NCI-H1417 treated with DMSO at 0.1 percent for 48 hours (cell line): ENCODE measurements at places on chromosomes 1 and 21.

DNA sequence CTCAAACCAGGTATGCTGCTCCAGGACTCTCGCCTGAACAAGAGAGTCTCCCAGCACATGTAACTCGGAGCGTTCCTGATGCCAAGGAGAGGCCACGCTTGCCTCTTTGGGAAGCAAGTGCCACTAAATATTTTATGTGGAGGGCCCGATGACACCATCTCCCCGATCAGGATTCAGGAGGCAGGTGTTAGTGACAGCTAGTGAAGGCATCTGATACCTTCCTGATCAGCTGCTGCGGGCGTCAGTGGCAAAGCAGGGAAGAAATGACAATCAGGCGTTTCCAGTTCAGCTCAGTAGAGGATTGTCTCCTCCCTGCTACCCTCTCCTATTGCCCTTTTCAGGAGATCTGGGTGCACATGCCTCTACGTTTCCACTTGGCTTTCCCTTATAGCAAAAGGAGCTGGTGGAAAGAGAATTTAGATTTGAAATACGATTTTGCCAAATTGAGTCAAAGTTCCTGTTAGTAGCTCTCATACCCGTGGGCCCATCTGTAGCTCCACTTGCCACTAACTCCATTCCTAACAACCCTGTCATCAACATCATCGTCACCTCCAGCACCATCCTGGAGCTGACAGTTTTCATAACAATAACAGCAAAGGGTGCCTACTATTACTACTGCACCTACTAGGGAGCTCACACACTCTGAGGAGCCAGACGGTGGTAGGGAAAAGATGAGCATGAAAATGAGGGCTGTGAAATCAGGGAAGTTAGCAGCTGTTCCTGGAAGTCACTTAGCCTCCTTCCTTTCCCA, 21.6 kb downstream of the PLXNA2 start:
- no peak for DNase-seq

GRCh38 chr1:158809256-158809655, 21.9 kb upstream of the MNDA start:
- no peak for DNase-seq

DNA sequence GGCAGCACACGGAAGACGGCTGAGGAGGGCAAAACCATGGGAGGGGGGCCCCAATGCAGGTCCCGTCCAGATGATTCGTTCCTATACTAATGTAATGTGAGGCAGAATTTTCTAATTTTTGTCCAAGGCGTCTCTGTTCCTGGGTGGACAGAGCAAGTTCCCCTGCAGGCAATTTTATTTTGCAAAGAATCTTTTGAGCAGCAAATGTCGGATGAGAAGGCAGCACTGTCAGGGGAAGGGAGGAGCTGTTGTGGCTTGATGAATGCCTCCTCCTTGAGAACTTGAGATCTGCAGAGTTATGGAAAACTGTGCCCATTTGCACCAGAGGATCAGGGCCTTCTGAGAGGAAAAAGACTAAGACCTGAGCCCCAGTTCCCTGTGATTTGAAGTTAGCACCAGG, 17.3 kb downstream of the SLC1A7 start:
- DNase-seq = no peak

DNA sequence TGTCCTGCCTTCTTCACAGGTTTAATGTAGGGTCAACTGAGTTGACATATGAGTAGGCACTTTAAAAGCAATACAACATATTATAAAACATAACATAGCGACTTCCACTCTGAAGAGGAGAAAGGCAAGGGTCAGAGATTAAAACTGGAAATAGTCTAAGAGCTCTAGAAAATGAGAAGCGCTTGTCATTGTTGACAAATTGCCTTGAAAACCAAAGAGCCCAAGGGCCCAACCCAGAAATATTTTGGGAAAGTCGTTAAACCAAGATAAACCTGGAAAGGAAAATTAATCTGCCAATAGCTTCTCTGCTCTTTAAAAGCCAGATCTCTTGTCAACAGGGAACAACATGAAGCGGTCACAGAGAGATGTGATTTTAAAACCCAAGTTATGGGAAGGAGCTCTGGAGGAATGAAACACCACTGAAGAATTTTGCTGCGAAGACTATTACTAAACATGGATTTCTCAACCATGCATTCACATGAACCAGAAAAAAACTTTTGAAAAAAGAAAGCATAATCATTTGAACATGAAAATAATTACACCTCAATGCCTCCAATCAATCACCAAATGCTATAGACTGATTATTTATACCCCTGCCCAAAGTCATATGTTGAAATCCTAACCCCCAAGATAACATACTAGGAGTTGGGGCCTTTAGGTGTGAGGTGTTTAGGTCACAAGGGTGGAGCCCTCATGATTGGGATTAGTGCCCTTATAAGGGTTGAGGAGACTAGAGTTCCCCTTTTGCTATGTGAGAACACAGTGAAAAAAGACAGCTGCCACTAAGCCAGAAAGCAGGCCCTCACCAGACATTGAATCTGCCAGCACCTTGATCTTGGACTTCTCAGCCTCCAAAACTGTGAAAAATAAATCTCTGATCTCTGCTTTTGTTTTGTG, 33.0 kb upstream of the MTF1 start:
- no peak for DNase-seq

GRCh38 chr1:6068073-6068472, 22.4 kb downstream of the KCNAB2 start:
- no peak for DNase-seq

DNA sequence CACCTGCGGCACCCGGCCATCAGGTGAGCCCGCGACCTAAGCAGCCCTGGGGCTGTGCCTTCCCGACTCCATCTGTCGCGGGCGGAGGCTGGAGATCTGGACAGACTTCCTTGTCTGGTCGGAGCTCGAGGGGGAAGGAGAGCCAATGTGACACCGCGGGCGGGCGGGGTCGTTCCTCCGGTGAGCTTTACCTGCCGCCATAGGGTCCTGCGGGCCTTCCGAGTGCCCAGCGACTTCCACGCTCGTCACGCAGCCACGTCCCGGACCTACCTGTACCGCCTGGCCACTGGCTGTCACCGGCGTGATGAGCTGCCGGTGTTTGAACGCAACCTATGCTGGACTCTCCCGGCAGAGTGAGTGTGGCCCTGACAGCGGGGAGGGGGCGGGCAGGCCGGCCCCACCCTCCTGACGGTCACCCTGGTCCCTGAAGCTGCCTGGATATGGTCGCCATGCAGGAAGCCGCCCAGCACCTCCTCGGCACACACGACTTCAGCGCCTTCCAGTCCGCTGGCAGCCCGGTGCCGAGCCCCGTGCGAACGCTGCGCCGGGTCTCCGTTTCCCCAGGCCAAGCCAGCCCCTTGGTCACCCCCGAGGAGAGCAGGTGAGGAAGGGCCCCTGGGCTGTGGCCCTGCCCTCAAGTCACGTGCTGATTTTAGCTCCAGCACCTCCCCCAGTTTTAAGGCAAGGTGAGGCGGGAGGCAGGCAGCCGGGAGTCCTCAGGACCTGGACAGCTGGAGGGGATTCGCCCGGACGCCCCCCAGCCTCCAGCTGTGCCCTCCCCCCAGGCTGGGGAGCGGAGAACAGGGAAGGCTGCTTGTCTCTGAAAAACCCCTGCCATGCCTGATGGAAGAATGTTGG, 1.1 kb downstream of the PUSL1 start:
- DNase-seq = no peak

DNA sequence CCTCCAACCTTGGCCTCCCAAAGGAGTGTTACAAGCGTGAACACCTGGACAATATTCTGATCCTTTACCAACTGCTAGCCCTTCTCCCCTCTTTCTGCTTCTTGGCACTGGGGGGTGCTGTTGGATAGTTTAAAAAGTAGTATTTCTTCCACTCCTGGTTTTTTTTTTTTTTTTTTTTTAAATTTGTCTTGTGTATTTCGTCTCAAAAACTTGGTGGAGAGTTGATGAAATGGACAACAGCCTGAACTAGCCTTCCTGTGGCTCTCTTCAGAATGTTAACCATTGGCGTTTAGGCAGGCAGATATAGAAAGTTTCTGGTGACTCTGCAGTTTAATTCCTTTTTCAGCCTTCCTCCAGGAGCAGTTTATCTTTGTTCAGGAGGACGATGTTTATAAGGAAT, 69.7 kb upstream of the USP24 start:
- no peak for DNase-seq

- DNase-seq = no peak
Observed at GRCh38 chr1:158809862-158810261, 21.3 kb upstream of the MNDA start.

DNA sequence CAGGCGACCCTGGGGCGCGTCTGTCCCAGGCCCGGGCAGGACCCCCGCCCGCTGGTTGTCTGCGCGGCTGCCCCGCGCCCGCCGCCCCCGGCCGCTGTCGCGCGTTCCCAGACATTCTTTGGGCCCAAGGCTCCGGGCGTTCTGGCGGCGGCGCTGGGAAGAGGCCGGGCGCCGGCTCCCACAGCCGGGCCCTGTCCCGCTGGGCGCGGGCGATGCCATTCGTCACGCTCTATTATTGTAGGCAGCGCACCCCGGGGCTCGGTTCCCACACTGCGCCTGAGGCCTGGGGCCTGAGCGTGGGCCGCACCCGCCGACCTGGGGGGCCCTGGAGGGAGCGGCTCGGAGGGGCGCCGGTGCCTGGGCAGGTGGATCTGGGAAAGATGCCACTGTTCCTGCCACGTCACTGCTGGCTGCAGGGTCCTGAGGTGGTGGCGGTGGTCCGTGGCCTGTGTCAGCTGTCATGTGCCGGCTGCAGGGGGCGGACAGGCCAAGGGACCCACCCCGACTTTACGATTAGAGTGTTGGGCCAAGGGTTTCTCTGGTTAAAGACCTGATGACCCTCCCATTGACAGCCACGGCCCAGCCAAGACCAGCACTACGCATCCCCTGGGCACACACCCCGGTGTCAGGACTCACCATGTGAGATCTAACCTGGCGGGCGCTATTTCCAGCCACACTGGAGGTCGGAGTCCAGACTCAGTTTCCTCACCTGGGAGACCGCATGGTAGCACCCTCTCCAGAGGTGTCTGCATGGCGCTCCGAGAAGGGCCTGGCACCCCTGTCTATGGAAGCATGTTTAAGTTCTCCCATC, 55.1 kb upstream of the ADARB1 start:
- DNase-seq = no peak

DNA sequence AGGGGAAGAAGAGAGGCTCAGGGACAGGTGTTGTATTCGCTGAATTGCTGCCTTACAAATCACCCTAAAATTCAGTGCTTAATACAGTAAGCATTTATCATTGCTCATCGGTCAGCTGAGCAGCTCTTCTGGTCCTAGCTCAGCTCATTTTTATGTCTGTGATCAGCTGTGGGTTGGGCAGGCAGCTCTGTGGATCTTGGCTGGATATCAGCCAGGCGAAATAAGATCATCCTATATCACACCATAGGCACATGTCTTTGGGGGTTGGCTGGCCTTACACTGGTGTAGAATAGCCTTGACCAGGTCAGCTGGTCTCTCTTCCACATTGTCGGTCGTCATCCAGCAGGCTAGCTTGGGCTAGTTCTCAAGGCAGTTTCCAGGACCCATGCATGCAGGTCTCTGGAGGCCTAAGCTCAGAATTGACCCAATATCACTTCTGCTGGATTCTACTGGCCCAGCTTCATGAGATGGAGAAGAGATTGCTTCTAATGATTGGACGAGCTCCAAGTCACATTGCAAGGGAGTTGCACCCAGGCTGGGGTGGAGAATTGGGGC, 448.6 kb downstream of the KIF26B start:
- DNase-seq = no peak
